ENCODE measurements at places on chromosomes 2 and 18. TPM values are rescaled to one million over a fixed set of nuclear protein-coding genes. Genes with fewer than 3 reads are reported as not detected.

DNA sequence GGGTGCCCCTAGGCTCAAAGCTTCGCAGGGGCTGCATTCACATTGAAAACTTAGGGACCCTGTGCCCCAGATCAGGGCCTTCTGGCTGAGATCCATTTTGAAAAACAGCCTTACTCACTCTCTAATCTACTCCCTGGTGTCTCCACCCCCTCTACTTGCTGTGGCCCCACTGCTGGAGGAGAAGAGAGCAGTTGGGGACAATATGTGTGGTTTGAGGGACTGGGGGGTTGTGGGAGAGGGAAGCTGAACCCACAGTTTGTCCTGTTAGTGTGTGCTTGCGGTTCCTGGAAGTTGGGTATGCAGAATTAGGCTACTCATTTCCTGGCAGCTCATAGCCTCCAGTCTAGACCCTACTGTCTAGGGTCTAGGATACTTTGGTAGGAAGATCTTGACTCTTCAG is 211.4 kb downstream of the PRKCE start:
- no peak for DNase-seq

- no peak for DNase-seq
These were observed 39.1 kb downstream of the TMEFF2 start for GRCh38 chr2:192155511-192156118.

- DNase-seq, result no peak
These were observed 105.6 kb upstream of the STK17B start for GRCh38 chr2:196277002-196277401.

DNA sequence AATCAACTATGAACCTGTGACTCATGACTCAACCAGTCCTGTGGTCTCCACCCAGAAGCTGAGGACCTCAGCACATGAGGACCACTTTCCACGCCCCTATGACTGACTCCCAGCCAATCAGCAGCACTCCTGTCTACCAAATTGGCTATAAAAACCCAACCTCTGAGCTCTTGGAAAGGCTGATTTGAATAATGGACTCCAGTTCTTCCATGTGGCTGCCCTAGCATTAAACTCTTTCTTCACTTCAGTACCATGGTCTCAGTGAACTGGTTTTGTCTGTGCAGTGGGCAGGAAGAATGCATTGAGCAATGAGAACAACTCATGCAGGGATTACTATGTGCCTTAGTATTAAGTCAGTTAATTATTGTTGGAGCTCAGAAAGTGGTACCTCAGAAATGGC is 78.3 kb downstream of the CMPK2 start:
- no peak for DNase-seq

GRCh38 chr2:37168217-37168981 is 11.6 kb upstream of the EIF2AK2 start:
- DNase-seq, result no peak

- DNase-seq, result no peak
These were observed 58.1 kb downstream of the MAP4K3 start for GRCh38 chr2:39378968-39379367.

DNA sequence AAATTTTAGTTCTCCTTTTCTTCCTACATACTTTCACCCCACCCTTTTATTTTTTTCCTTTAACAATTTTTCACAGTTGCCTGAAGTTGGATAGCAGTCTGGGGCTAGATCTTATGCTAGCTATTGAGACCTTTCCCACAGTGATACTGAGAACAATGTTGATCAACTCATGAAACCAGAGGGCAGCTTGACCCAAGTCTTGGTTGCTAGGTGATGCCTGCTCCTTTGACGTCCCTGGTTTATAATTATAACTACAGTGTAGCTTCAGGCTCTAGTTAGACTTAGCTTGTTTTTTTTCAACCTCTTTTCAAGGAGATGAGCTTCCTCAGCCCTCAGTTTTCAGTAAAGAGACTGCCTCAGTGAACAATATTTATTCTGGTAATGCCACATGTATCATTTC is 648.5 kb downstream of the IRS1 start:
- DNase-seq, result no peak

DNA sequence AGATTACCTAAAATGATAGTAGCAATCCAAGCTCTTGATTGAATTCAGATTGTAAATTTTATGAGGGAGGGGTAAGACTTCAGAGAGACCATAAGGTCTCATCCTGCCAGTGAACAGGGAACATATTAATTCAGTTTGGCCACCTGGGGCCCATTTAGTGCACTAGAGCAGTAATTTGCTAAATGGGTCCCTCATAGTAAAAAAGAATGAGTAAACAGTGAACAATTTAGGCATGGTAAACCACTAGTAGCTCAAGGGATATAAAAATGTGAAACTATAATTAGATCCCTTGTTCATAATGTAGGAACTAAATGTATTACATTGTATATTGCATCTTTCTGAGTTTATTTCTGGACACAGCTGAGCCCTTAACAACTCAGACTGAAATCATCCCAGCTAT is 4.9 kb upstream of the PHLPP1 start:
- DNase-seq, result no peak

DNA sequence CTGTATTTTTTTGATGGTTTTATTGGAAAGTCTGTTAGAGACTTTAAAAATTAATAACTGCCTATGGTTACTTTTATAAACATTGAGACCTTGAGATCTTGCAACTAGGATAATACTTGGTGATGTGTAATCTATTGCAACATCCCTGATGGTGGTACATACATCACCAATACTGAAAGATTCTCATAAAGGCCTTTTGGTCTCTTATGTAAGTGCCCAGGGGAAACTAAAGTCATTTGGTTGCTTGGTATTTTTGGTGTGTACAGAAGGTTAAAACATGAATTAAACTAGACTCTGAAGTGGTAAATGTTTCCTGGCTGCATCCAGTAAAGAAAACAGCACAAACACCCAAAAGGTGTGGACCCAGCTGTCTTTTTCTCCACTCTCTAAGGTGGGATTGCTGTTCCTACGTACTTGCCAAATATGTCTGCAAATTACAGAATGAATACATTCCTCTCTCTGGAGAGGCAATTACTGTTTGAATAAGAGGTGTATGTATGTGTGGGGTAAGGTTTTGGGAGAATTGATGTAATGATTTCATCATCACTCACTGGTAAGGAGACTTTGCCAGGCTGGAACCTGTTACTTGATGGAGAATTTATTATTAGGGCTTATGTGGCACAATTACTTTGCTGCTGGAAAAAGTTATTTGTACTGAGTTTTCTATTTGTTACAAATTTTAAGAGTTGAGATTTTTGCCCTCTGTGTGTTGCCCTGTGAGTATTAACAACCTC is 3.6 kb downstream of the B3GNT2 start:
- no peak for DNase-seq

GRCh38 chr2:45089554-45090261 is 80.5 kb upstream of the SIX2 start:
- no peak for DNase-seq

- no peak for DNase-seq
These were observed 357.1 kb downstream of the CPS1 start for GRCh38 chr2:210913461-210913860.

GRCh38 chr2:230435431-230435830 is 19.4 kb downstream of the SP100 start:
- no peak for DNase-seq

- DNase-seq, result no peak
These were observed 18.2 kb downstream of the NRP2 start for GRCh38 chr2:205700331-205701132.

- no peak for DNase-seq
These were observed 38.9 kb upstream of the RALBP1 start for GRCh38 chr18:9436206-9436929.

CNNM4 gene
- 59.7 TPM for total RNA-seq

ANKRD36C gene
- total RNA-seq, result 6.8 TPM

MDH1B gene
- total RNA-seq, result 0.76 TPM

FOXI3 gene
- not detected for total RNA-seq

CNOT9 gene
- 23.9 TPM for total RNA-seq

PSMD1 gene
- 94.7 TPM for total RNA-seq

TSHZ1 gene
- total RNA-seq, result 22.1 TPM
